ENCODE measurements at places on chromosomes 7 and 10.

GRCh38 chr10:83607959-83608745 lies 531.2 kb upstream of the GHITM start:
- DNase-seq: no peak

DNA sequence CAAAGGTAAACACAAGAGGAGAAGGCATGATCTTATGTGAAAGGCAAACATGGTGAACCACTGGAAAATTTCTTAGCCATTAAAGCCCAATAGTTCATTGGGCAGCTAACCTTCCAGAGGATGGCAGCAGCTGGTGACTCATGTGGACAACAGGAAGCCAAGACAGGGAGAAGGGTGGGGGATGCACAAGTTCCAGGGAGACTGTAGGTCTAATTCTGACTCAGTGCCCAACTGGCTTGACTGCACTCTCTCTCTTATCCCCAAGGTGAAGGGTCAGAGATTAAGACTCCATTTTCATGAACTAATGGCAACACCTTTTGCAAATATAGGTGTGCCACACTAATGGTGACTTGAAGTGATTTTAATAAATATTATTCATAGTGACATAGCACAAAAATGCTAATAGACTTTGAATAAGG lies 47.9 kb upstream of the SLC35B4 start:
- no peak for DNase-seq

GRCh38 chr10:124332426-124332825 lies 86.3 kb downstream of the OAT start:
- no peak for DNase-seq

DNA sequence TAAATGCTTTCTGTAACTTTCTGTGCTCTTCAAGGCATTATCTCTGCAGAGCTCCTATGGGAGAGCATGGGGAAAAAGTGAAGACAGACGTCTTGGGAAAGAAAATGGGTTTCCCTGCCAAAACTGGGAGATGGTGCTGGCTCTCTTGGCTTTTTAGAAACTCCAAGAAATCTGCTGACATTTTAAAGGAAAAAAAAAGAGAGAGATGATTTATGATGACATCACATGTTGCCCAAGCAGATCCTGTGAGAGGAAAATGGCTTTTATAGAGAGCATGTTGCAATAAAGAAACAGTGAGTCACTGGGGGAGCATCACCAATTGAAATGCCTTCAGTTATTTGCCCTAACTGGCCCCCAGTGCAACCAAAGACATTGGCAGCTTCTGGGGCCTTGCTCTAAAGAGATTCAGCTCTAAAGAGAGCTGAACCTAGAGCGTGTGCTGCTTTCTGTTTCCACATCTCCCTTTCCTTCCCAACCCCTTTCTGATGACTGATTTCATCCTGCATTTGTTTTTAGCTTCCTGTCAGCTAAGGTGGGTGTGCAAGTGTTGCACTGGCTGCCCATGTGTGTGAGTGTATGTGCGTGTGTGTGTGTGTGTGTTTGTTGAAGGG lies 37.7 kb downstream of the LRMDA start:
- no peak for DNase-seq

DNA sequence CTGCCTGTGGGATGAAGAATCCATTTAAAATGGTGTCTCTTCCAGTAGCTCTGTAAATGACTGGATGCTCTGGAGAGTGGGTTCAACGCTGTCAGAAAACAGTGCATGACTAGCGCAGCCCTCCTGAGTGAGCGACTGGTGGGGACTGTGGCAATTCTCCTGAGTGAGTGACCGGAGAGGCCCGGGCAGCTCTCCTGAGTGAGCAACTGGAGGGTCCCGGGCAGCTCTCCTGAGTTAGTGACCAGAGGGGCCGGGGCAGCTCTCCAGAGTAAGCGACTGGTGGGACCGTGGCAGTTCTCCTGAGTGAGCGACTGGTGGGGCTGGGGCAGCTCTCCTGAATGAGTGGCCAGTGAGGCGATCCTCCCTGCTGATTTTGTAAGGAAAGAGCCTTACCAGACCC lies 85.5 kb downstream of the WDR37 start:
- no peak for DNase-seq

Measured in GM20000 (cell line).